ENCODE measurements at places on chromosomes 2 and 18. TPM values are rescaled to one million over a fixed set of nuclear protein-coding genes. Genes with fewer than 3 reads are reported as not detected.

The C2orf42 gene
- total RNA-seq: 19.2 TPM

The ZNF892 gene
- total RNA-seq: 2.7 TPM

The KCNG2 gene
- total RNA-seq: not detected

The TXNDC2 gene
- total RNA-seq: not detected

The IL1A gene
- total RNA-seq: 0.29 TPM

The AP1S3 gene
- total RNA-seq: 12.8 TPM

The ID2 gene
- total RNA-seq: 73.9 TPM

The GALNT5 gene
- total RNA-seq: not detected

The CROCC2 gene
- total RNA-seq: not detected

The SLC38A11 gene
- total RNA-seq: not detected

The DES gene
- not detected for total RNA-seq

The SULT1C4 gene
- total RNA-seq: not detected

The ALKAL2 gene
- not detected for total RNA-seq

The SLC11A1 gene
- not detected for total RNA-seq

The ADGRF3 gene
- 3.0 TPM for total RNA-seq

The TUBA4B gene
- not detected for total RNA-seq

The METTL21A gene
- total RNA-seq: 19.0 TPM

The TSPYL6 gene
- total RNA-seq: not detected

The FIGN gene
- not detected for total RNA-seq

The C2orf78 gene
- not detected for total RNA-seq

The LINC00305 gene
- not detected for total RNA-seq

The PAPOLG gene
- total RNA-seq: 16.1 TPM

The TDRD15 gene
- not detected for total RNA-seq

The CRYGC gene
- not detected for total RNA-seq

The DSC1 gene
- total RNA-seq: 0.20 TPM

The MREG gene
- 3.1 TPM for total RNA-seq

The CMPK2 gene
- total RNA-seq: 7.7 TPM

The REG3A gene
- total RNA-seq: not detected

The TMEM247 gene
- not detected for total RNA-seq

The ANKRD30BL gene
- total RNA-seq: not detected

The BARD1 gene
- total RNA-seq: 24.5 TPM

The KCNJ13 gene
- total RNA-seq: not detected

The SCN9A gene
- total RNA-seq: not detected

The C2orf80 gene
- total RNA-seq: not detected

The VIT gene
- total RNA-seq: not detected

The LOXHD1 gene
- 0.05 TPM for total RNA-seq

The DSEL gene
- 0.10 TPM for total RNA-seq

The CFC1 gene
- not detected for total RNA-seq

The MYO3B gene
- total RNA-seq: not detected

The CAD gene
- total RNA-seq: 112 TPM

The RELCH gene
- total RNA-seq: 16.3 TPM

The SIX3 gene
- total RNA-seq: not detected

The NEU4 gene
- not detected for total RNA-seq

The FSIP2 gene
- total RNA-seq: not detected

The PSMA8 gene
- total RNA-seq: 2.1 TPM

The ABCG8 gene
- not detected for total RNA-seq

The BMP10 gene
- not detected for total RNA-seq

The CDC42EP3 gene
- total RNA-seq: 8.5 TPM

The AQP12A gene
- total RNA-seq: not detected

The CTLA4 gene
- 69.7 TPM for total RNA-seq

The SPRED2 gene
- total RNA-seq: 8.0 TPM
